Melanocyte of skin (primary cell): ENCODE measurements at places on chromosomes 1 and 21. TPM values are rescaled to one million over a fixed set of nuclear protein-coding genes. Genes with fewer than 3 reads are reported as not detected.

Gene CD1E
- not detected in 2 replicates for total RNA-seq

Gene FMOD
- under 0.01 TPM in 1 of 2 replicates, not detected in the other for total RNA-seq

Gene SGIP1
- 46.1 and 58.2 TPM in 2 replicates for total RNA-seq

Gene PLA2G2C
- total RNA-seq = not detected in 2 replicates

Gene FCMR
- 4.5 and 5.8 TPM in 2 replicates for total RNA-seq

Gene TCHHL1
- not detected in 2 replicates for total RNA-seq

Gene UTS2
- total RNA-seq = not detected in 2 replicates

Gene OR2T27
- not detected in 2 replicates for total RNA-seq

Gene CD5L
- not detected in 2 replicates for total RNA-seq

Gene TOR1AIP2
- total RNA-seq = 77.8 and 116 TPM in 2 replicates

Gene SLAMF7
- not detected in 2 replicates for total RNA-seq

Gene TSTD1
- total RNA-seq = 2.7 and 32.4 TPM in 2 replicates

Gene AADACL3
- not detected in 2 replicates for total RNA-seq

Gene RGS8
- not detected in 2 replicates for total RNA-seq

Gene CFHR3
- total RNA-seq = not detected in 2 replicates

Gene ZNF670
- total RNA-seq = 1.4 and 1.8 TPM in 2 replicates

Gene C1orf87
- not detected in 2 replicates for total RNA-seq

Gene F13B
- total RNA-seq = not detected in 2 replicates

Gene IGFN1
- total RNA-seq = not detected in 2 replicates

Gene ARHGAP30
- total RNA-seq = not detected in 2 replicates

Gene AMPD1
- total RNA-seq = not detected in 2 replicates
